ENCODE measurements at places on chromosomes 12 and 14.

GRCh38 chr14:89399594-89400068, 17.4 kb downstream of the FOXN3 start:
- no peak for DNase-seq

DNA sequence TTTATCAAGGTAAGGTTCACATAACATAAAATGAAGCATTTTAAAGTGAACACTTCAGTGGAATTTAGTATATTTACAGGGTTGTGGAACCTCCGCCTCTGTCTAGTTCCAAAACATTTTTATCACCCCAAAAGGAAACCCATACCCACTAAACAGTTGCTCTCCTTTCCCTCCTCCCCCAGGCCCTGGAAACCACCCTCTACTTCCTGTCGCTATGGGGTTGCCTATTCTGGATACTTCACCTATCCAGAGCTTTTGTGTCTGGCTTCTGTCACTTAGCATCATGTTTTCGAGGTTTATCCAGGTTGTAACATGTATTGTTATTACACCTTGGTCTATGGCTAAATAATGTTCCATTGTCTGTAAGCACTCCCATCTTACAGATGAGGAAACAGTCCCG, 27.7 kb upstream of the ZFP36L1 start:
- no peak for DNase-seq

DNA sequence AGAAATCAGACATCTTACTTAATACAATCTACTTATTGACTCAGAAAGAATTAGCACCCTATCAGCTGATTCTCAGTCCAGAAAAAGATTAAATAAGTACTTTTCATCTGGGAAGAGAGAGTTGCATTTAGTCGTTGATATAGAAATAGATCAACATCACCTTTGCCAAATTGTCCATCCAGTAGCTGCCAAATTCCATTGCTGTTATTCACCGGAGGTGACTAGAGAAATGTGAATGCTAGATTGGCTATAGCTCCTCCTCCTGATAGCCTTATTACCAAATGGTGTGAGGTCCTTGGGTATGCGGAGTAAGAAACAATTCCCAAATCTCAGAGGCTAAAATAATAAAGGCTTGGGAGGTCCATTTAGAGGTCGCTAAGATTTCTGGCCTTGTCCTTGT, 723.3 kb upstream of the FLRT2 start:
- DNase-seq, result no peak

DNA sequence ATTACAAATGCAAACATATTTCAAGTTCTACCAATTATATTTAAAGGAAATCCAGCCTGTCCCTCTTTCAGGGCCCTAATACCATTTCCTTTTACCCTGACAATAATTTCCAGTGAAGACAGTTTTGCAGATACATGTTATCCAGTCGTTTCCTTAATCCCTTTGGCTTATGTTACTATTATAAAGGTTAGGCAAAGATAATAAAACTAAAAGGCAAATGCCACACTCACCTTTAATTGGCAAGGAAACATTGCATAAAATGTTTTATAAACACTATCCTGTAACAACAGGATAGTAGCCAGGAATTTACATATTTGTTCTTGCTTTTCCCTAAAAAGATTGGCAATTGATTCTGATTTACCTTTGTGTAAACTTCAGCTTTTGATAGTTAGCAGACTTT, 168.7 kb downstream of the AEBP2 start:
- DNase-seq, result no peak

GRCh38 chr12:88328090-88328489, 186.0 kb downstream of the TMTC3 start:
- no peak for DNase-seq

- no peak for DNase-seq
Observed at GRCh38 chr12:78870539-78870938, 6.0 kb downstream of the SYT1 start.

- DNase-seq, result no peak
Observed at GRCh38 chr12:57044468-57044867, 5.5 kb downstream of the MYO1A start.

GRCh38 chr12:73057428-73057827, 785.3 kb downstream of the TRHDE start:
- no peak for DNase-seq

- DNase-seq, result no peak
Observed at GRCh38 chr12:96501133-96501761, 11.9 kb downstream of the CFAP54 start.

DNA sequence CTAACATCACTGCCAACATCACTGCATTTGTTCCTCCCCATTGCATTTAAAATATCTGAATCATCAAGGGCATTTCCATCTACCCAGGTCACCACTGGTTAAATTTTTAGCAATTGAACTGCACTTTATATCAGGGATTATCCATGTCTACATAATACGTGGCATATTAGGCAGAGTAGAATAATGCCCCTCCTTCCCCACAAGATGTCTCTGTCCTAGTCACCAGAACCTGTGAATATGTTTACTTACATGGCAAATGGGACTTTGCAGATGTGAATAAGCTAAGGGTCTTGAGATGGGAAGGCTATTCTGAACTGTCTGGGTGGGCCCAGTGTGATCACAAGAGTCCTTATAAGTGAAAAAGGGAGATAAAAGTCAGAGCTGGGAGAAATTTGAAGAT, 181.7 kb upstream of the ARID2 start:
- no peak for DNase-seq

- DNase-seq, result no peak
Observed at GRCh38 chr14:94016446-94016976, 9.6 kb upstream of the OTUB2 start.

DNA sequence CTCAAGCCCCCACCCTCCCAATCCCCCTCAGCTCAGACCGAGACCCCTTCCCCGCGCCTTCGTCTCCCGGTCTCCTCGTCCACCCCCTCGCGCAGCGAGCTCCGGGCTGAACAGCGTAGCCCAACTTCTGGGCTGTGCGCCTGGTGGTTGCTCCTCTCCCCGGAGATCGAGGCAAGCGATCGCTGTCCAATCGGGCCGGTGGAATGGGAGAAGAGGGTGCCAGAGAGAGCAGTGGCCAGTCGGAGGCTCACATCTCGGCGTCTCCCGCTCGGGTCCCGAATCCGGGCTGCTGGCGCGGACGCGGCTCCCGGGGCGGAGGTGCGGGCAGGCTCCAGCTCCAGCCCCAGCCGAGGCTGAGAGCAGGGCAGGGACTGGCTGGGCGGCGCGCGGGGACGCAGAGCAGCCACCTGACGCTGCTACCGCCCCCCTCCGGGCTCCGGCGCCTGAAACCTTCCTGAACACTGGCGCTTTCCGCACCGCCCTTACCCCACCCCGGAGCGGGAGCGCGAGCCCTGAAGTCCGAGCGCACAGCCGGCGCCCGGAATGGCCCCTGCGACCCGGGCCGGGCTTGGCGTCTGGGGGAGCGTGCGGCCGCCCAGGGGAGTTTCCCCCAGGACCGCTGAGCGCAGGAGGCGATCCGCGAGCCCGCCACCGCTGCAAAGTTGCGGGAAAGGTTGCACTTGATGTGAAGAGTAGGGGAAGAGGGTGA, 508 bp upstream of the KCNH5 start:
- no peak for DNase-seq

GRCh38 chr14:55139696-55140509, 10.9 kb downstream of the LGALS3 start:
- DNase-seq, result no peak

Data from stimulated activated CD4-positive, alpha-beta T cell treated with anti-CD3 and anti-CD28 coated beads, TNF-alpha, amount 100 ng/mL, for 48 hours (primary cell).